Hindlimb muscle (tissue), 1 donor: ENCODE measurements at places on chromosomes 1 and 21. TPM values are rescaled to one million over a fixed set of nuclear protein-coding genes. Genes with fewer than 3 reads are reported as not detected.

DNA sequence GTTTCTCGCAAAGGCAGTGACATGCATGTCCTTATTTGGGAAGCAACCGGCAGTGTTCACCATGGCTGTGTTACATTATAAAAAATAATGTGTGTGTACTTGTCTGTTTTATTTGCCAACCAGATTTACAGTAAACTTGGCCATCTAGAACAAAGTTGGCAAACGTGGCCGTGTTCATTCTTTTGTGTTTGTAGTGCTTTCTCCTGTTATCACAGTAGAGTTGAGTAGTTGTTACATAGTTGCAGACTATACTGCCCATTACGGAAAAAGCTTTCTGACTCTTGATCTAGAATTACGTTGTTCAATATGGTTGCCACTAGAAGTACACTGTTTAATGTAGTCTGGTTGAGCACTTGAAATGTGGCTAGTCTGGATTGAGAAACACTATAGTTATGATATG, 19.4 kb downstream of the SOAT1 start:
- no peak for DNase-seq

DNA sequence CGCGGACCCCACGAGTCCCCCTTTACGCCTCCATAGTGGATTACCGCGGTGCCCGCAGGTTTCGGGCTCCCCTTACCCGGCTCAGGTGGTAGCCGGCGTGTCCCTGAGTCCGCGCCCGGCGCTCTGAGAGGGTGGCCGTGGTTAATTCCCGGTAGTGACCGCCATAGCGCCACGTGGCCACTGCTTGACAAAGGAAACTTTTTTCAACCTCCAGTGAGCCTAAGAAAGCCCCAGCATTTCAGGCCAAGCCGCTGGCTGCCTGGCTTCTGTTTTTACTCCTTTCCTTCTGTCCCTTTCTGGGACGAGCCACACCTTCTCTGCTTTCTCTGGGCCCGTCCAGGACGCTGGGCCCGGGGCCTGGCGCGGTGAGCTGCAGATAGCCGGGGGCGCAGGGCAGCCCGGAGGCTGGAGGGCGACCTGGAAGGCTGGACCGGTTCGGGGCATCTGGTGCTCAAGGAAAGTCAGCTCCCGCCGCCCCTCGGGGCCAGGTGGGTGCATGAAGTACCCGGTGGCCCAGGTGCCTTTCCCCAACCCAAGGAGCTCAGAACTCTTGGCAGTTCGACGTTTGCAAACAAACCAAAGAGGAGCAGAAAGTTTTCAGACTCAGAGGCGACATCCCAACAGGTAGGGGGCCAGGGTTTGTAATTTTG, 540 bp upstream of the C1orf198 start:
- DNase-seq: peak; percentile 73

- DNase-seq: peak; percentile 11
Measured at GRCh38 chr1:229370601-229371021, 27.8 kb upstream of the CCSAP start.

- DNase-seq: no peak
Measured at GRCh38 chr1:47331875-47332274, 1.7 kb upstream of the CMPK1 start.

RHEX gene
- 0.28 TPM for polyA plus RNA-seq

SHC1 gene
- 75.7 TPM for polyA plus RNA-seq

BTBD19 gene
- polyA plus RNA-seq: 7.9 TPM
